Bronchial epithelial cell (primary cell): ENCODE measurements at places on chromosomes 12 and 14. TPM values are rescaled to one million over a fixed set of nuclear protein-coding genes. Genes with fewer than 3 reads are reported as not detected.

NR4A1 gene
- 0.38 and 0.79 TPM in 2 replicates for total RNA-seq

KRT75 gene
- 1.8 and 7.3 TPM in 2 replicates for total RNA-seq

ATG2B gene
- 6.3 and 9.0 TPM in 2 replicates for total RNA-seq

CLEC9A gene
- total RNA-seq: not detected in 2 replicates

MYO1H gene
- total RNA-seq: 0.13 TPM in 1 of 2 replicates, not detected in the other

CABP1 gene
- not detected in 2 replicates for total RNA-seq

AKAP6 gene
- 4.2 and 10.6 TPM in 2 replicates for total RNA-seq

SLC25A21 gene
- 0.53 and 0.64 TPM in 2 replicates for total RNA-seq

SERPINA1 gene
- total RNA-seq: 0.26 and 0.51 TPM in 2 replicates

ZNF385A gene
- total RNA-seq: 5.3 and 7.6 TPM in 2 replicates

MUCL1 gene
- total RNA-seq: not detected in 2 replicates

NPFF gene
- total RNA-seq: not detected in 2 replicates

BICD1 gene
- 6.1 TPM in 2 replicates for total RNA-seq
